ENCODE measurements at places on chromosomes 2 and 18.

DNA sequence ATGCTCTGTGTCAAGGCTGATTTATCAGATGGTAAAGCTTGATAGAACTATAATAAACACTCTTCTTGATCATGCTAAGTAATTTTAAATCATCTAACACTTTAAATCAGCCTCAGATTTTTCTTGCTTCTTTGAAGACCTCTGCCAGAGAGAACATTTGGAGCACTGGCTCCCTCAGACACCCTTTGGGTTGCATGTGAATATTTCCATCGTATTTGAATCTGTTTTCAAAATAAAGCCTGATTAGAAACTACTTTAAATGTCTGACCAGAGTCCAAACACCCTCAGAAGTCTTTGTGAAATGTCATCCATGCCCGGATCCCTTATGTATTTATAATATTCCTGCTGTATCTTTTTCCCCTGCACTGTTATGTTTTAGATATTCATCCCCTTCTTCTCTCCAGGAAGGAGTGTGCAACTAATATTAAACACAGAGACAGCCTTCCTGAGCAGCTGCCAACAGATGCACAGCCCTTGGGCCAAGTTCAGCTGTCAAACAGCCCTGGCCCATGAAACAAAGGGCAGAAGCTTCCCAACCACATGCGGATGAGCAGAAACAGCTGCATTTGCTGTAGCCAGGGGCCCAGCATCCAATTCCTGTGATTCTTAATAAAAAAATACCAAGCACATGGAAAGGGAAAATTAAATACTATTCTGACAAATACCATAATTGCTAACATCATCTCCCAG, 46.5 kb downstream of the DPP10 start:
- no peak for DNase-seq

DNA sequence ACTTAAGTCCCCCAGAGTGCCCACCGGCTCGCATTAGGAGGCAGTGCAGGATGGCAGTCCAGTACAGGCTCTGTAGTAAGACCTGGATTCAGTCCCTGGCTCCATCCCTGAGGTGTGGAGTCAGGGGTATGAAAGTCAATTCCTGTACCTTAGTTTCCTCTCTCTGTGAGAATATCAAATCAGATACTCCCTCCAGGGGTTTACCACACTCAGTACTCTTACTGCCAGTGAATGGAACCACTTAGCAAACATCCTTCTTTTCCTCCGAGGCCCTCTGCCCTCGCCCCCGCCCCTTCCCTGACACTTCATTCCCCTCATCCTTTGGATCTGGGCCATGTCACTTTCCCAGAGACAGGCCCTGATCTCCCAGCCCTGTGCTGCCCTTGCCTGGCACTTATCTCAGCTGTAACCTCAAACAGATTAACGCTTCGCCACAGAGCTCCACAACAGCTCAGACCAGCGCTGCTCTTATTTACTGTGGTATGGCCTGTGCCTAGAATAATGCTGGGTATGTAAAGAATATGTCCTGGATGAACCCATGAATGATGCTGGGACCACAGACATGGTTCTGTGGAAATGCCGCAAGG, 159.0 kb upstream of the TMEM200C start:
- no peak for DNase-seq

GRCh38 chr18:60508108-60508507, 135.5 kb upstream of the MC4R start:
- no peak for DNase-seq

GRCh38 chr18:26436176-26437051, 111.9 kb downstream of the KCTD1 start:
- DNase-seq = no peak

DNA sequence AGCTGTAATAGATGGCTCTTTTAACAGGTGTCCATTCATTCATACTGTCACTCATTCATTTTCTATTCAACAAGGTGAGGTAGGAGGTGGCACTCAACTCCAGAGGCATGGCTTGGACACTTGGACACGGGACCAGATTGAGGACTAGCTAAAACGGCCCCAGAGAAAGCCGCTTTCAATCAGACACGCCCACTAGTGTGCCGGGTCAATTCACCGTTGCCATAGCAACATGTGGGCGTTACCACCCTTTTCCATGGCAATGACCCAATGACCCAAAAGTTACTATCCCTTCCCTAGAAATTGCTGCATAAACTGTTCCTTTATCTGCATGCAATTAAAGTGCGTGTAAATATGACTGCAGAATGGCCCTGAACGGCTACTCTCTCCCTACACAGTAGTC, 49.2 kb upstream of the LGALSL start:
- no peak for DNase-seq

- DNase-seq = no peak
Observed at GRCh38 chr2:139439100-139439499, 658.9 kb upstream of the NXPH2 start.

GRCh38 chr2:120669971-120670370, 65.7 kb upstream of the GLI2 start:
- no peak for DNase-seq

DNA sequence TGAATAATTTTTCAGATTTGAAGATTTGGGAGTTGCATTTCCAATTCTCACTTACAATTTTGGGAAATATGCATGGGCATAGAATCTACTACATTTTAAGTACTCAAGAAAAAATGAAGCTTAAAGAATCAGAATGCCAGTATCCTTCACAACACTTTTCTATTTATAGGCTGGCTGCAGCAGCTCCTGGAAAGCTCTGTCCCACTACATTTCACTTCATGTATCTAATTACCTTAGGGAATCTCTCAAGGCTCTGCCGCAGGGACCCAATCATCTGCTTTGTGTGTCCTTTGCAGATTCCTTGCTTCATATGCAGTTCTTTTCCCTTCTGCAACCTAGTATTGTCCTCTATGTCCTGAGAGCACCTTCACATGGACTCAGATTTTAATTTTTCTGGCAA, 102.9 kb downstream of the NUP35 start:
- DNase-seq = no peak

- no peak for DNase-seq
Observed at GRCh38 chr2:159758686-159759085, 39.3 kb downstream of the CD302 start.

DNA sequence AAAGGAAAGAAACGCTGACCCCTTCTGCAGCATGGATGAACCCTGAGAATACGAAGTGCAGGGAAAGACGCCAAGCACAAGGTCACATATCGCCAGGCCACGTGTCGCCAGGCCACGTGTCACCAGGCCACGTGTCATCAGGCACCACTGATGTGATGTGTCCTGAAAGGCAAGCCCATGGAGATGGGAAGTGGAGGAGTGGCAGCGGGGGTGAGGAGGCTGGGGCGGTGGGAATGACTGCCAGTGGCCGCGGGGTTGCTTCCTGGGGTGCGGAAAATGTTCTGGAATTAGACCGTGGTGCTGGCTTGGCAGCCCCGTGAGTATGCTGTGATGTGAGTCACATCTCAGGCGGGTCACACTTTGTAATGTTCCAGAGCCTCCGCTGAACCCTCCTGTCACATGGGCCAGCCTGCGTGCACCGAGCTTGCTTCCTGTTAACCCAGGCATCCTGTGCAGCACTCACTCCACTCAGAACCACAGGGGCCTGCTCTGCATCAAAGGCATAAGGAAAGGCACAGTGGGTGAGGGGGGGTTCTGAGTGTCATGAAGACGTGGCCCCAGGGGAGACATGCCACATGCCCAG, 39.0 kb downstream of the SLC66A2 start:
- no peak for DNase-seq

DNA sequence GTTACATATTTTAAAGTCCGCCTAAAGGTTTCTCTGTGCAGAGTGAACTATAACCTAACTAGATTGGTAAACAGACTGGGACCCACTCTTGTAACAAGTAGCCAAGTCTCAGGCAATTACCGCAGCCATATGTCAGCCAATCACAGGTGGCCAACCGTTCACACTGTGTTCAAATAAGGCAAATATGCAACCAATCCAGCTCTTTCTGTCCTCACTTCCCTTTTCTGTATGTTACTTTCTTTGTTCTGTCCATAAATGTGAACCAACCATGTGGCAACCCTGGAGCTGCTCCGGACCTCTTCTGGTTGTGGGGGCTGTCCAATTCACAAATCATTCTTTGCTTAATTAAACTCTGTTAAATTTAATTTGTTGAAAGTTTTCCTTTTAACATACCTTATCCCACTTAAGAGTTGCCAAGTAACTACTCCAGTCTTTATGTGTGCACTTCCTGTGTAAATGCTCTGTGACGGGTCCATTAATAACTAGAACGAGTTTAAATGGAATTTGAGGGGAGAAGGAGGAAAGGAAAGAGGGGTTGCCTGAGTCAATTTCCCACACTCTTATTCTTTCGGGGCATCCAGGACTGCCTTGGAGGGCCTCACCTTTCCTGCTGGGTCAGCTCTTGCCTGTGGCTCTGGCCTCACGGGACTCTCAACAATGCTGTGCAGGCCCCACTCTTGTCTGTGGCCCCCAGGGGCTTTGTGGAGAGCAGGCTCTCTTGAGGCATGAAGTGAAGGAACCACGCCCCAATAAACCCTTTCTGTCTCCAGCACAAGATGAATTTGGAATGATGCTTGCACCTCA, 6.6 kb upstream of the RPL37A start:
- DNase-seq = no peak

GRCh38 chr2:136045344-136045743, 59.9 kb upstream of the DARS1 start:
- DNase-seq = no peak

- no peak for DNase-seq
Observed at GRCh38 chr2:197148401-197148800, 162.2 kb downstream of the ANKRD44 start.

DNA sequence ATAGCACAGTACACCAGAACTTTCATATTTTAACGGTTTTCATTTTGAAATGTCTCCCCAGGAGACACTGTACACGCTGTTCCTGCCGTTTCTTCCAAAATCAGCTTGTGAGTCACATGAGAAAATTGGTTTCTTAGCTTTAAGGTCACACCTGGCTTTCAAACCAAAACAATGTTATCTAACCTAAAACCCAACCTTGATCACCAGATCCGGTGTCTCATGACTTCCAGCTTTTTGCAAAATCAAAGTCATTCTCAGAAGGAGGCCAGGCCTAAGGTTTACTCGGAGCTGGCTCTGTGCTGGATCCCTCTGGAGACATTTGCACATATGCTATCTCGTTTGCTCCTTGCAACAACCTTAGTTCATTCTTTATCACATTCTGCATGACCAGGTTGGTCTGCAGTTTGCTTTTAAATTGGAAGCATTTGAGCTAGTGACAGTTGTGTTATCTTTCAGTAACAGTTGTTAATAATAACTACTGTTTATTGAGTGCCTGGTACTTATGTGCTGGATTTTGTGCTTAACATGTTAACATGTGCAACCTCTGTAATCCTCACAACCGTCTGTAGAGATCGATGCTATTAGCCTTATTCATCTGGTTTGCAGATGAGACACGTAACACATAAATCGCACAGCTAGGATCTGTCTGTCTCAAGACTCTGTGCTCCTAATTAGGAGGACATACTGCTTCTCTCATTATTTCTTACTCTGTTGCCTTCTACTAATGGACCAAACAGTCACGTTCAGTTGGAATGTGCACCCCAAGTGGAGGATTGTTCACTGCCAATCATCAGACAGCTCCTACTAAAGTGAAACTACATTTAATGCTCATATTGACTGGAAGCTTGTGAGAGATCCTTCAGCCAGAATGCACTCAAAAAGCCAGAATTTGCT, 105.5 kb downstream of the RNF144A start:
- no peak for DNase-seq

Data from GM12891 (cell line).